ENCODE measurements at places on chromosomes 12 and 14.

GRCh38 chr12:12560587-12561370 is 1.9 kb downstream of the DUSP16 start:
- peak; percentile 40 for DNase-seq

DNA sequence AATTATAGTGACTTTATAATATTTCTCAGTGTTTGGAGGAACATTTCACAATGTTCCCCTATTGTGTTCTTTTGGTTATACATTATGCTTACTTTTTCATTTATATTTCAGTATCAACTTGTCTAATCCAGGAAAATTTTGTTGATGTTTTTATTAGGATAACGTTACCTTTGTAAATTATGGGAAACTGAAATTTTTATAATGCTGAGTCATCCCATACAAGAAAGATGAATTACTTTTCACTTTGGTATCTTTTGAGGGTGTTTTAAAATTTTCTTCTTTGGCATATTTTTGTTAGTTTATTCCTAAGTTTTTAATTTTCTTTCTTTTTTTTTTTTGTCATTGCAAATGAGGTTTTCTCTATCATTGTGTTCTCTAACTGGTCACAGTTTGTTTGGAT is 542.7 kb downstream of the SLC16A7 start:
- no peak for DNase-seq

- no peak for DNase-seq
Observed at GRCh38 chr14:77022236-77022852, 6.2 kb downstream of the IRF2BPL start.

DNA sequence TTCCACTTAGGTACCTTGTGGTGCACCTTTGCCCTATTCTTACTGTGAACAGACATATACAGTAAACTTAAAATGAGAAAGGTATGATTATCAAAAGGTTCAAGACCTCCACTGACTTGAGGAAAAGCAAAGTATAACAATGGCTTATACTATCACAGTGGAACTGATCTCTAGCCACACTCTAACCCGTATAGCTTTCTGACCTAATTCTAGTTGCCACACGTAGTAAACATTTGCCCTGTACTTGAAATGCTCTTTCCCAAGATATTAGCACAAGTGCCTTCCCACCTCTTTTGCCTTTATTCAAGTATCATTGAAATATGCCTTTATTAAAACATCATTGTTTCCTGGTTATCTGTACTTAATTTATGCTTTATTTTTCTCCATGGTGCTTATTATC is 250.4 kb upstream of the PPFIA2 start:
- DNase-seq = no peak

DNA sequence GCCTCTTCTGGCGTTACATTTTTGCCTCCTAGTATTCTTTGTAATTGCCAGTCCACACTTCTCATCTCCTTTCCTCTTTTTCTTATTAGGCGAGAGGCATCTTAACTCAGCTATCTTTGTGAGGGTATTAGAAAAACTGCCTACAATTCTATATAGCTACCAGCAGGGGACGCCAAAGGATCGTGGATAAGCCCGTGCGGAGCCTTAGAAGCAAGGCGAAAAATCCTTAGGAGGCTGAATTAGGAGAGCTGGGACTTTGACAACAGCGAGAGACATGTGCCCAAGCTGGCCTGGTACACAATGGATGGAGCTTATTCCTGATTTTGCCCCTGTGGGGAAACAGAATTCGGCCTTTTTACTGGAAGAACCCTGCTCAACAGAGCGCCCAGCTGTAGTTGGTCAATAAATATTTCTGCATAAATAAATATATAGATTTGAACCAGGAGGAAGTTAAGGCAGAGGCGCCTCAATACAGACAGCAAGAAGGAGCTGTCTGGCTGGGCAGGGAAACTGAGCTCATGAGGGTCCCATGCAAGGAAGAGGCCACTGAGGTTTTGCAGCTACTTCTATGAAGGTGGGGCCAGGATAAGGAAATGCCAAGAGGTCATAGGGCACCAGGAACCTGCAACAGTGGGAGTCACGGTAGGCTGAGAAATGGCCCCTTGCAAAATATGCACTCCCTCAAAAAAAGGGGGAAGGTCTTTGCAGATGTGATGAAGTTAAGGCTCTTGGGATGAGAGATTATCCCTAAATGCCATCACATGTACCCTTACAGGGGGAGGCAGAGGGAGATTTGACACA is 14.6 kb upstream of the RBM19 start:
- DNase-seq = peak; percentile 51

GRCh38 chr14:81669308-81669707 is 135.7 kb upstream of the SEL1L start:
- no peak for DNase-seq

DNA sequence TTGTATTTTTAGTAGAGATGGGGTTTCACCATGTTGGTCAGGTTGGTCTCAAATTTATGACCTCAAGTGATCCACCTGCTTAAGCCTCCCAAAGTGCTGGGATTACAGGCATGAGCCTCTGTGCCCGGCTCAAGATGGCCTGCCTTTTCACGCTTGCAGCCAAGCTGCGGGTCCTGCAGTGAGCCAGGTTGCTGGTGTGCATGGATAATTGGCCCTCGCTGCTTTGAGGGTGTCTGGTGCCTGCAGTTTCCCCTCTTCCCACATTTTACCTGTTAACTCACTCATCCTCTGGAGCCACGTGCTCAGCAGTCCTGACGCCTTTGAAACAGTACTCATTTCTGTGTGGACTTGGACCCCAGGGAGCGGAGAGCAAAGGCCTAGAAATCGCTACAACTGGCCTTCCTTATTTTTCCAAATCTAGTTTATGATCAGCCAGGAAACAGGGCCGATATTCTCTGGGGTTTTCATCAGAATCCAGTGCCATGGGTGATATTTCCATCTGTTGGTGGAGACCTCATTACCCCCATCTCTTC is 42.2 kb downstream of the TPCN1 start:
- no peak for DNase-seq

DNA sequence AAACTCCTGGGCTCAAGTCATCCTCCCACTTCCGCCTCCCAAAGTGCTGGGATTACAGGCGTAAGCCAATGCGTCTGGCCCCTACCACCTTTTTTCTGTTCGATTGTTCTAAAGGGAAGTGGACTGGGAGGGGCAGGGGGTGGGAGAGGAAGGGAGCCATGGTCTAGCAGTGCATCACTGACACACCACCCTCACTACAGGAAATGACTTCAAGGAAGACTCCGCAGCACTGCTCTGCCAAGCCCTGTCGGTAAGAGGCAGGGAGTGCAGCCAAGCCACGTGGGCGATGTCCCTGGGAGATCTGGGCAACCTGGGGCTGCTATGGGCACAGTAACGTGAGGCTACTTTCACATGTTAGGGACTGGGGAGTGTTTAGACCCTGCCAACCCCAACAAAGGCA is 18.0 kb downstream of the LRRC74A start:
- no peak for DNase-seq

Measured in liver (tissue), 10 donors.